ENCODE measurements at places on chromosomes 2 and 18.

DNA sequence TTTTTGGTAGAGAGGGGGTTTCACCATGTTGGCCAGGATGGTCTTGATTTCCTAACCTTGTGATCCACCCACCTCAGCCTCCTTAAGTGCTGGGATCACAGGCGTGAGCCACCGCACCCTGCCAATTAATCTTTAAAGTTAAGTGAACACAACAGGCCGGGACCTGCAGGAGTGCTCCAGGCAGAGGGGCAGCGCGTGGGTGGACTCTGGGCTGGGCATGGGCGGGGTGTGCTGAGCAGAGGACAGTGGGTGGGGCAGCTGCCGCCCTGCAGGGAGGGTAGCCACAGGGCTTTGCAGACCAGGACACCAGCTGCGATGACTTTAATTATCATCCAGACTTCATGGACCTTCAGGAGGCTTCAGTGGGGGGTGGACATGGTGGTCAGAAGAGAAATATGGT, 8.8 kb upstream of the GPR148 start:
- DNase-seq: no peak

DNA sequence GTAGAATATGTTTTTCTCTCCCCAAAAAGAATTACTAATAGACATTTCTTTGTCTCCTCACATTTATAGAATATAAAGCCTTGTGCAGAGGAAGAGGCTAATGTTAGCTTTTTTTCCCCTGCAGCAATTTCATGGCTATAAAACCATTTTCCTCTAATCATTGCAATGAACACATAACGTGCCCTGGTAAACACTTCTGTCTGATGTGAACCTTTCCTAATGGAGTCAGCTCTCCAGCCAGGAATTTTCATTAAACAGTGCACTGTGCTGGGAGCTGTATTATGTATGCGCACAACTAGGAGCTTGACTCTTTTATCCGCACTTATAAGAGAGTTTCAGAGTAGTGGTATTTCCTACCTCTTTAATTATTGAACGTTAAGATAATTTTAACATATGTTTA, 63.9 kb upstream of the SPATS2L start:
- DNase-seq: no peak

GRCh38 chr2:61334466-61334865, 136.4 kb downstream of the USP34 start:
- no peak for DNase-seq

DNA sequence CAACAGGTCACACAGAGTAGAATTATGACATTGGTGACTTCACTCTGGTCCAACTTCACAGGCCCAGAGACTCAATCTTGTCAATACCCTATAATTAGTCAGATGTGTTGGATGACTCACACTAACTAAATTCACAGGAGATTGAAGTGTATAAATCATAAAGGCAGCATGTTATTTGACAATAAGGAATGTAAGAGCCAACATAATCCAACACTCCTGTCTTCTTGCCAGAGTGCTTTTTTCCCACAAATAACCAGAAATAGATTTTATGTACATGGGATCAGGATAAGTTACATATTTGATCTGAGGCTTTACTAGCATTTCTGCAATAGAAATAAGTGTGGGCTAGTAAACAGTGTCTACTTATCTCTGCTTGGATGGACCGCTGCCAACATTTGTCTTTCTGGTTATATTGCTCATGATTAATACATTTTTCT, 42.2 kb upstream of the ZSWIM2 start:
- no peak for DNase-seq

DNA sequence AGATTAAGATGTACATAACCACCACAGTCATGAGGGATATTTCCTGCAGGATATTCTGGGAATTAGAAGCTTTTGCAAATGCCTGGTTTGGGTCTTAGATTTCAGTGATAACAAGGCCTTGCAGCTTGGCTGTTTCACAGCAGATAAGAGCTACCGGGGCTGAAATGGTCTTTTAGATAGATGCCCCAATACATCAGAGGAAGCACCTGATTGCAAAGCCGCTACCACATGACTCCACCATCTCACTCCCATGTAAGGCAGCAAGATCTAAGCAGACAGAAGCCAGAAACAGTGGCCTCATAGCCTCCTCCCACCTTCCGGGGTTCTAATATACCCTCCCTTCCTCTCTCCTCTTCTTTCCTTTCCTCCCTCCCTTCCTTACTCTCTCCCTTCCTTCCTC, 31.1 kb upstream of the EPG5 start:
- no peak for DNase-seq

DNA sequence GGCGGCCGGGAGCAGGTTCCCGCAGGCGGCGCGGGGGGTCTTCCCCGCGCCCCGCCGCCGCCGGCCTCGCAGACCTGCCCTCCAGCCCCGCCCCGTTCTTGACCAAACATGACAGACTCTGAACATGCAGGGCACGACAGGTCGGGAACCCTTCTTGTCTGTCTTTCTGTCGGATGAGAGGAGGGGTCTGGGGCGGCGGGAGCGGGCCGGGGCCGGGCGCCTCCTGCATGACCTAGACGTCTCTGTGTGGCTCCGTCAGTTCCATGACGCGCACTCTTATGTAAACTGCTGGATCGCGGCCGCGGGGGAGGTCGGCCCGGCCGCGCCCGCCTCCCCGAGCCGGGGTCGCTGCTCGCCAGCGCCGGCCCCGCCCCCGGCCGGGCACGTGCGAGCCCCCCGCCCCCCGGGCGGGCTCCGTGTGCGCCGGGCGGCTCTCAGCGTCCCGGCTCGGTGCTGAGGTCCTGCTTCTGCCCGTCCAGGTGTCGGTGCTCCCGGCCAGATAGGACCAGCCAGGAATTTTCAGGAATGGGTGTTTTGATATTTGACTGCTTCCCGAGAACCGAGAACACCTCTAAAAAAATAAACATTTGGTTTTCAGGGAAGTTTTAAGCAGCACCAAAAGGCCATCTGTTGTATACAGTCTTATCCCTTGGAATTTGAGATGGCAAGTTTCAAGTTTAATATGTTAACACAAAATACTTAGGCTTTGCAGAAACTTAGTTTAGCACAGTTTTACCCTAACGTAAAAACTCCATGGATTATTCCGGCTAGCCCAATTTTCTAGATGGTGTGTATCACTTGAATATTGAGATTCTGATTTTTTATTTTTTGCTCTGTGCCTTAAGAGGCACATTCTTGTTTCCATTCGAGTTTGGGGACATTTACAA, 733 bp downstream of the ZC3H6 start:
- DNase-seq: peak; percentile 72

DNA sequence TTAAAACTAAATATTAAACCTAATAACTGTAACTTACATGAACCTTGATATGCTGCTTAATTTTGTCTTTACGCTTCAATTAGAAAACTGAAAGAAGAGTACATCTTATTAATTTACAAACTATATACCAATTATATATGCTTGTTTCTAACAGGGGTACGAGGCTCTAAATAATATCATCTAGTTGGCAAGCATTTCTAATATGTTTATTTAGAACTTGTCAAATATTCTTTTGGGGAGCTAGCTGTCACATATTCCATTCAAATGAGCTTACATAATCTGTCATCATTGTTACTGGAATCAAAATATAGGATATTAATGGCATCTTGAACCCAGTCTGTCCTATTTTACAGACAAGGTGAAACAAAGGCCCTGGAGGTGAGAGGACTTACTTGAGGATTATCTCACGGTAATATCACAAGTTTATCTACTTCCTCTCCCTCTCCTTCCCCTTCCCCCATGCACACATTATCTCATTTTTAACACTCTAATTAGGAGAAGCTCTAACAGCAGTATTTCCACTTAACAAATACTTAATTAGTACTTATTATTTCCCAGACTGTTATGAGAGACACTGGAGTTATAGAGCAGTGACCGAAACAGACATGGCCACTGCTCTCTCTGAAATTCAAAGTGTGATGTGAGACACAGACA, 3.5 kb downstream of the PRKD3 start:
- no peak for DNase-seq

DNA sequence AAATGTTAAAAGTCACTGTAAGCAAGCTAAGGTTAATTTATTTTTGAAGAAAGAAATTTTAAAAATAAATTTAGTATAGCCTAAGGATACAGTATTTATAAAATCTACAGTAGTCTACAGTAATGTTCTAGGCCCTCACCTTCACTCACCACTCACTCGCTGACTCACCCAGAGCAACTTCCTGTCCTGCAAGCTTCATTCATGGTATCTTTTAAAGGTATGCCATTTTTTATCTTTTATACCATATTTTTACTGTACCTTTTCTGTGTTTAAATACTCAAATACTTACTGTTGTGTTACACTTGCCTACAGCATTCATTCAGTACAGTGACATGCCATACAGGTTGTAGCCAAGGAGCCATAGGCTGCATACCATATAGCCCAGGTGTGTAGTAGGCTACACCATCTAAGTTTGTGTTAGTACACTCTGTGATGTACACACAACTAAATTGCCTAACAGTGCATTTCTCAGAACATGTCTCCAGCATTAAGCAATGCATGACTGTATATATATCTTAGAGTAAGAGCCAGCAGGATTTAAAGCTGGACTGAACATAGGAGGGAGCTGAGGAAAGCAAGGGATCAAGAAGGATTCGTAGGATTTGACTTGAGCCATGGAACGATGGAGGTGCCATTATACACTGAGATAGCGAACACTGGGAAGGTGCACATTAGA, 83.1 kb upstream of the KLF7 start:
- no peak for DNase-seq

DNA sequence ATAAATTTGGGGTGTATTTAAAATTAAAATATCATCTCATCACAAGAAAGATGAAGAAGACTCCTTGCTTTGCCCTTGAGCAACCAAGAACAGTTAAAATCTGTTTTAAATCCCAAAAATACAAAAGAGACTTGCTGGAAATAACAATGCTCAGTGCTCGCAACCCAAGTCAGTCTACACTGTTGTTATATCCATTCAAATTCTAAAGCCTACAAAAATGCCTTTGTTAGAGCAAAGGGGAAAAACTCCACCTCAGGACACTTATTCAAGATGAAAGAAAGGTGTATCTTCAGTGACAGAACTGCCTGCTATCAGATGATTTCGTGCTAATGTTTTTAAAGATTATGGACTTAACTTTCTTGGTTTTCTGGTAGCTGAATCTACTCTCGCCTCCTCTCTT, 111.9 kb upstream of the TANK start:
- no peak for DNase-seq

DNA sequence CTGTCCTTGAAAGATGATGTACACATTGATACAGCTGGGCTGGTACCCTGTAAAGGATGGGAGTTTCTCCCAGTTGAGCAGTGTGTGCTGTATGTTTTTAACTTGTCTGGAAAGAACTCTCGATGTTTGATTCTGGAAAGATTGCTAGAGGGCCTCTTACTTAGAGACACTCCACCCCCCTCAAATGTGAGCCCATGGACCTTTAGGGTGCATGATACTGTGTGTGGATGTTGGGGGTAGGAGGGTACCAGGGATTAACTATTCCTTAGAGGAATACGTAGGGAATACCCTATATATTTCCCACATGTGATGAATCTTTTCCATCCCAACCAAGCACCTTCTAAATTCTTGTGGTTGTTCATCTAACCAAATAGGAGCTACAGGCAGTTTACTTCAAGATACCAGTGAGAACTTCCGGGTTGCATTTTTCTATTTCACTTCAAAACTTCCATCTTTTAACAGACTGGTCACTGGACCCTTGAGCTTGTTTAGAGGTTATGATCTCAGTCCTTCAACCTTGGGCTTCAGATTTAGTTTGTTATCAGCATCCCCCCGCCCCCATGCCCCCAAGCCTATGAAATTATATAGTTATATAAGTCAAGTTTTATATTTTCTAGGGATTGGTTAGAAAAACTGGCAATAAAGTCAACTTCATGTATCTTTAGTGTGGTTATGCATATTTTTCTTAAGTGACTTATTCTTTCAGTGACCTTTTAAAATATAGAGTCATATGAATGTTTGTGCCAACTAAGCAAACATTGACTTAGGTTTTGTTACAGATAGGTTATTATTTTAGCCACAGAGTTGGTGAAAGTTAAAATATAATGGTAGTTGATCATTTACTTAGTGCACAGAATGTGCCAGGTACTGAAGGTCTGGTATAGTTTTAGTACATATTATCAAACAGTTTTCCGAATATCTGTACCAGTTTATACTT, 18.2 kb downstream of the AFTPH start:
- no peak for DNase-seq

DNA sequence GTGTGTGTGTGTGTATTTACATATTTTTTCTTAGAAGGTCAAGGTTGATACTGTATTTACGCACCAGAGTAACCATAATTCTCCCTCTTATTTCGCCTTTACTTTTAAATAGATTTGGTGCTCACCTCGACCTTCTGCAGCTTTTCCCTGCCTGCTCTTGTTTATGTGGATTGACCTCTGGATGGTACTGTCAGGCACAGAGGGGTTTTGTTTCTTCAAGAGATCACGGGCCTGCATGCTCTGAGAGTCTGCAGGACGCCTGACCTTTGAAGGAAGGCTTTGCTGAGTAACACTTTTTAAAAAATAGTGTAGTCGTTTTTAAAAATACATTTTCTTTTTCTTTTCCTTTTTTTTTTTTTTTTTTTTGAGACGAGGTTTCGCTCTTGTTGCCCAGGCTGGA, 18.1 kb upstream of the EFHD1 start:
- DNase-seq: no peak

DNA sequence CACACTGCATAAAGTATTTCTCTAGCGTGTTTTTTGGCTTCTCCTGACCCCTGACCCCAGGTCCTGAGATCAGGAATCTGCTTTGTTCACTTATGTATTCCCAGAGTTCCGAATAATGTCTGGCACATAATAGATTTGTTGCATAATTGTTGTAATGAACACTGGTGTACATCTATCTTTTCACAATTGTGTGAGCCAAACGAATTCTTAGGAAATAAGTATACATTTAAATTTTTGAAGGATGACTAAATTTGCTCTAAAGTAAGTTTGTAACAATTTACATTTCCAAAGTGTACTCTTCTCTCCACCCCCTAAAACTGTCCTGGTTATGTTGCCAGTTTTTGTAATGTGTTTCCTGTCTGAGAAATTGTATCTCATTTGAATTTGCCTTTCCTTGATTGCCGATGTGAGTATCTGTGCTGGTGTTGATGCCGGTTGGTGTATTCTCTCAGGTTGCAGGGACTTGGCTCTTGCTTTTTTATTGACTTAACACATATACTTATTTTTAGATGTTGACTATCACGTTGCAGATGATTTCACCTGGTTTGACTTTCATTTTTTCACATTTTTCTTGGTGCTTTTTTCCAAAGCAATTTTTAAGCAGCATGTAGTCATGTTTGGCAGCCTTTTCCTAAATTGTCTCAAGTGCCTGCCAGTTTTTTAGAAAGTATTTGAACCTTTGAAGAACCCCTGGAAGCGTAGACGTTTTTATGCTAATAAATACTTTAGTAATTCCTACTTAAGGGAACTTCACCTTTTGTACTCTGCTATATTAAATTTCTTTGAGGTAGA, 16.1 kb upstream of the FARP2 start:
- DNase-seq: no peak

- no peak for DNase-seq
Measured at GRCh38 chr2:129443235-129443864, 536.1 kb upstream of the RAB6C start.
